ENCODE measurements at places on chromosomes 7 and 10. TPM values are rescaled to one million over a fixed set of nuclear protein-coding genes. Genes with fewer than 3 reads are reported as not detected.

GRCh38 chr7:15921576-15921975 lies 235.1 kb upstream of the MEOX2 start:
- H3K4me1 ChIP-seq = no peaks in the 10 kb centered on the region
- H3K27ac ChIP-seq = no peak overlapping the region
- H3K36me3 ChIP-seq = no peaks in the 10 kb centered on the region
- DNase-seq = no peak

GRCh38 chr10:69364232-69364940 lies 52.3 kb downstream of the TACR2 start:
- peaks cover 5% of the 10 kb centered on the region for H3K4me1 ChIP-seq
- DNase-seq = no peak
- no peaks in the 10 kb centered on the region for H3K27me3 ChIP-seq
- no peak overlapping the region for H3K4me3 ChIP-seq
- peaks cover 30% of the 10 kb centered on the region for H3K36me3 ChIP-seq

DNA sequence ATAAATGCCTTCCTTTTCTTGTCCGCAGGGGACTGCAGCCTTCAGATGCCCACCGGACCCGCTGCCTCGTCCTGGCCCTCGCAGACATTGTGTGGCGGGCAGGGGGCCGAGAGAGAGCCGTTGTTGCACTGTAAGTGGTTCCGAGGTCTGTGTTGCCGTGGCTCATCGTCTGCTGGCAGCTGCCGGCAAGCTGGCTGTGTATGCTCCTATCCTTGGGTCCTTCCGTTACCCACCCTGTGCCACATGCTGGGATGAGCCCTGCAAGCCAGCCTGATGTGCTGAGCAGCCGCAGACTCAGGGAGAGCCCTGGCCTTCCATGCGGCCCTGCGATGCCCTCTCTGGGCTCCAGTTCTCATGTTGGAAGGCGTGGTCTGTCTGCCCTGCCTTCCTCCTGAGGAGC lies 61.2 kb upstream of the AQP1 start:
- no peak for DNase-seq
- no peak overlapping the region for H3K27ac ChIP-seq
- 0 out of 2 replicates have a peak, but pooled peaks cover 3% of the 10 kb centered on the region for H3K27me3 ChIP-seq
- H3K36me3 ChIP-seq = no peaks in the 10 kb centered on the region
- no peaks in the 10 kb centered on the region for H3K4me1 ChIP-seq
- no peak overlapping the region for H3K4me3 ChIP-seq

DNA sequence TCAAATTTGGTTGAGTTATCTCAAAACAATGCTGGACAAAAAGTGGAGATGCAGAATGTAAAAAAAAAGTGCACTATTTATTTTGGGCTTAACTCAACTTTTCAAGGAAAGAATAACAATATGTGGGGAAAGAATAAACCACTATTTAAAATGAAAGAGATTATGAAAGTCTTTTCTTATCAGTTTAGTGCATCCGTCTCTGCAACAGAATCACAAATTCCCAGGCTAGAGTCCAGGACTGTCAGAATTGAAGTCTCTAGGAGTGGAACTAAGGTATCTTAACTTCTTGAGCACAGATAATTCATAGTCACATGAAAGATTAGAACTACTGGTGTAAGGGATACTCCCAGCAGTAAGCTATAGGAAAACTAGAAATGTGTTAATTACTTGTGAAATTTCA lies 1200.3 kb upstream of the LRRN3 start:
- DNase-seq = no peak
- no peaks in the 10 kb centered on the region for H3K36me3 ChIP-seq
- H3K27ac ChIP-seq = no peak overlapping the region
- H3K27me3 ChIP-seq = no peaks in the 10 kb centered on the region
- H3K4me3 ChIP-seq = no peak overlapping the region

GRCh38 chr7:94388540-94388939 lies 6.2 kb upstream of the COL1A2 start:
- no peak for DNase-seq
- H3K36me3 ChIP-seq = no peaks in the 10 kb centered on the region
- peaks cover 10% of the 10 kb centered on the region for H3K4me1 ChIP-seq
- no peaks in the 10 kb centered on the region for H3K27me3 ChIP-seq
- no peak overlapping the region for H3K27ac ChIP-seq

DNA sequence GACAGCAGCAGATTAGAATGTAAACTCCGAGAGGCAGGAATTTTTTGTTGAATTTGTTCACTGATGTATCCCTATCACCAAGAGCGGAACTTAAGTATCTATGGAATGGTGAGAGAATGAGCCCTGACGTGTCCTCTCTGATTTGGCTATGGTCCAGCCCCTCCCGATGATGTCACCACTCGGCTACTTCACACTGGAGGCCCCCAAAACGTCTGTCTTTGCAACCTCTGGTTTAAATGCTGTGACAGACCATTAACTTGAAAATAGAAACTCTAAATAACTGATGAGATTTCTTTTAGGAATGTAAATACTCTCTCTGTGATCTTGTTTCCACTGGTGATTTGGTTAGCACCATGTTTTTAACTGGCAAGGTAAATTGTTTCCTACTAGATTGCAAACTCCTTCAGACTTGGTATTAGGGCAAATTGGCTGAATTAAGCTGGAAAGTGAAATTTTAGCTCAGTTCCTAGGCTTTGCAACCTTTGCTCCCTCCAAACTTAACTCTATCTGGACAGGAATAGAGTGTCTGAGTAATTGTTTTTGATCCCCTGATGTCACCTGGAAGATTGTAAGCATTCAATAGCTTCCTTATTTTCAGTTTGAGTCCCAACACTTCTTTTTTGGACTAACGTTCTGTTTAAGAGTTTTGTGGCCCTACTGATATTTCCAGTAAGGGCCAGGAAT lies 19.1 kb downstream of the SLC16A12 start:
- H3K36me3 ChIP-seq = no peaks in the 10 kb centered on the region
- no peak overlapping the region for H3K27ac ChIP-seq
- no peaks in the 10 kb centered on the region for H3K27me3 ChIP-seq
- H3K4me3 ChIP-seq = no peak overlapping the region
- no peak for DNase-seq
- H3K4me1 ChIP-seq = no peaks in the 10 kb centered on the region

- H3K27me3 ChIP-seq = no peaks in the 10 kb centered on the region
- H3K4me3 ChIP-seq = no peak overlapping the region
- no peak overlapping the region for H3K27ac ChIP-seq
- H3K4me1 ChIP-seq = no peaks in the 10 kb centered on the region
- no peak for DNase-seq
These were observed 5.0 kb upstream of the CCM2 start for GRCh38 chr7:44994877-44995554.

DNA sequence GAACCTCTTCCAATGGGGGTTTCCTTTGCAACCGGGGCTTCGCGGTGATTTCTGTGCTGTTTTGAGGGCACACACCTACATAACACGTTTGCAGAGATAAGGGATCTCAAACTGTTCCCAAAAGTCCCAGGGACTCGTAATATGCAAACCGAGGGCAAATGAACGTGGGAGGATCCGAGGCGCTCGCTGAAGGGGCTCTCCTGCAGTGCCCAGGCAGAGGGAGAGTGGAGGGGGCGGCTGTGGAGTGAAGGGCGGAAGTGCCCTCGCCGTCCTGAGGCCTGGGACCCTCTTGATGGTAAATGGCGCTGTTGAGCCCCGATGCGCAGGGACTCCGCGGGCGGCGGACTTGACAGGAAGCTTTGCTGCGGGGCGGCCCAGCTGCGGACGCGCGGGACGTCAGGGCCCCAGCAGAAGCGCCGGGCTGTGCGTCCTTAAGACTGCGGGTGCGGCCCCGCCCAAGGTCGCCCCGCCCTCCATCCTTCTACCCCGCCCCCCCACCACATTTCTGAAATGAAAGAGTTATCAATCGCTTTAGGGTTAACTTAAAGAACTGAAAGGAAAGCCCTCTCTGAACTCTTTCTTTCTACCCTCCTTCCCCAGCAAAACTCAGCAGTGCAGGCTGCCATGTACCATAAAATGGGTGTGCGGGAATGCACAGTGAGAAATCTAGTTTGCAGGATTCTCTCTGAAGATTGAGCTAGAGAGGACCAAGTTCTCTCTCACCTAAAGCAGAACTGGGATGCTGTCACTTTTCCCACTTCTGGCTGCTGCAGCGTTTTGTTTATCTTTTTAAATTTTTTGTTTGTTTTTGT lies 151.8 kb upstream of the YAE1 start:
- no peaks in the 10 kb centered on the region for H3K27me3 ChIP-seq
- no peaks in the 10 kb centered on the region for H3K4me1 ChIP-seq
- H3K27ac ChIP-seq = no peak overlapping the region
- DNase-seq = peak; percentile 86
- H3K36me3 ChIP-seq = no peaks in the 10 kb centered on the region
- H3K4me3 ChIP-seq = peak overlapping the region; percentile 87

DNA sequence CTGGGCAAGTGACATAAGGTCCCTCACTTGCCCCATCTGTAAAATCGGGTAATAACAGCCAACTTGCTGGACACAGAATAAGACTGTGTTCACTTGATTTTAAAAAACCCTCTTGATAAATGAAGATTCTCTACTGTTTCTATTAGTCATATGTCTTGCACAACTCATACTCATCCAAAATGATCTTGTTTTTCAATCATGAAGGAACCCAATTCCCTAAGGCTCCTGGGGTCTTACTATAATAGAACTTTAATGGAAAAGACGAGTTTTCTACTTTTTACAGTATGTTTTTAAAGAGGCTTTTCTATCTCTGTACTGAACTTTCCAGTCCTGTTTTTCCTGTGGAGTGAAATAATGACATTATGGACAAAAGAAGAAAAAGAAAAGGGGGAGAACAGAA lies 103.8 kb downstream of the ARID5B start:
- no peak overlapping the region for H3K27ac ChIP-seq
- H3K36me3 ChIP-seq = no peaks in the 10 kb centered on the region
- no peak for DNase-seq
- no peaks in the 10 kb centered on the region for H3K27me3 ChIP-seq
- H3K4me1 ChIP-seq = no peaks in the 10 kb centered on the region

DNA sequence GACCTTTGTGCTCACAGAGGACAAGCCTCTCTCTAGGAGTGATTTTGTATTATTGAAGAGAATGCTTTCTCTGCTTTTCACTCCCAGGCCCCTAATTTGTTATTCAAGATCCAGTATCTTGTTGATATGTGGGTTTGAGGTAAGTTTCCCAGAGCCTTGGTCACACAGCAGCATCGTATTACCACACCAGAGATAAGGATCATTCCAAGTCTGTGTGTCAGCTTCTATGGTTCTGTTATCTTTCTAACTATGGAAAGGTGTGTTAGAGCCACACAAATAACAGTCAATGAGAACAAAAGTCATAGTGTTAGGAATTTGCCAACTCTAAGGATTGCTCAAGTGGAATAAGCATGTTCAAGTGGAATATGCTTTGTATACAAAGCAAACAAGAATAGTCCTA lies 1208.3 kb downstream of the GATA3 start:
- H3K27me3 ChIP-seq = no peaks in the 10 kb centered on the region
- no peak overlapping the region for H3K27ac ChIP-seq
- DNase-seq = no peak

DNA sequence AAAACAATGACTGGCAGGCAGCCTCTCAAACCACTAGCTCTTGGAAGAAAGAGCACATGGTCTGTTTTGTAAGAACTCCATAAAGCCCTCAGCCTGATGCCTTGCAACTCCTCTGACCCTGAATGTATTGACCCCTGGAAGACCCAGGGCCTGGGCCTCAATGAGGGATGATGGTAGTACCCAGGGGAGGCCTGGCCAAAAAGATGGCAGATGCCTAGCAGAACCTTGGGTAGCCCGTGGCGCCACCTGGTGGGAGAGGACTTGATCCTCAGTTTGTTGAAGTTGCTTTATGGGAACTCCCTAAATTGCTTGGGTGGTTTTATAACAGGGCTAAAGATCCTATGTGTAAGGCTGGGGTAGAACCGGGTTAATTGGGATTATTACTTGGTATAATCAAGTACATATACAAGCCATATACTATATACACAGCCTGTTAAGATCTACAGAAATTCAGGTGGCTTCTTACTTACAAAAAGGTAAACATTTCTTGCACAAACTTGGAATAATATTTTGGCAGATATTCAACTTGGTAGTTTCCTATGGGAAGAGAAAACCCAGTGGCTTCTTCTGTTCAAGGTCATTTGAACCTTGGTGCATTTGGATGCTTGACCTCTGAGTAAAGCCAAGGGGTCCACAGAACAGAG lies 95.8 kb upstream of the CACUL1 start:
- H3K27ac ChIP-seq = no peak overlapping the region
- H3K27me3 ChIP-seq = no peaks in the 10 kb centered on the region
- no peaks in the 10 kb centered on the region for H3K4me1 ChIP-seq
- no peaks in the 10 kb centered on the region for H3K36me3 ChIP-seq

DNA sequence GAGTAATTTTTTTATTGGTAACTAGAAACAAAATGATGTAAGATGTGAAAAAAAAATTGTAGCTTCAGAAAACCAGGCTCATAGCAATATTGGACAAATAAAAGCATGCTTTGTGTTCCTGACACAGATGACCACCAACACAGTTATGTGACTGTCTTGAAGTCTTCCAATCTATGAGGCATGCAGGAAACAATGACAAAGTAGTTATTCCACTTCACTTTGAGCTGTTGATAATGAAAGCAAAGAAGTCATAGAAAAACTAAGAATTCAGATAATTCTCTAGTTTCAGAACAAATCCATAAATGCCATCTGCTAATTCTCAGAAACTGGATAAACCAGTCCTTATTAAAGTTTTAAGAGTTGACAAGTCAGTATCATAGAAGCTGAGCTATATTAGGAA lies 378.4 kb upstream of the SEMA3D start:
- no peak overlapping the region for H3K27ac ChIP-seq
- H3K36me3 ChIP-seq = no peaks in the 10 kb centered on the region
- H3K4me1 ChIP-seq = no peaks in the 10 kb centered on the region

DNA sequence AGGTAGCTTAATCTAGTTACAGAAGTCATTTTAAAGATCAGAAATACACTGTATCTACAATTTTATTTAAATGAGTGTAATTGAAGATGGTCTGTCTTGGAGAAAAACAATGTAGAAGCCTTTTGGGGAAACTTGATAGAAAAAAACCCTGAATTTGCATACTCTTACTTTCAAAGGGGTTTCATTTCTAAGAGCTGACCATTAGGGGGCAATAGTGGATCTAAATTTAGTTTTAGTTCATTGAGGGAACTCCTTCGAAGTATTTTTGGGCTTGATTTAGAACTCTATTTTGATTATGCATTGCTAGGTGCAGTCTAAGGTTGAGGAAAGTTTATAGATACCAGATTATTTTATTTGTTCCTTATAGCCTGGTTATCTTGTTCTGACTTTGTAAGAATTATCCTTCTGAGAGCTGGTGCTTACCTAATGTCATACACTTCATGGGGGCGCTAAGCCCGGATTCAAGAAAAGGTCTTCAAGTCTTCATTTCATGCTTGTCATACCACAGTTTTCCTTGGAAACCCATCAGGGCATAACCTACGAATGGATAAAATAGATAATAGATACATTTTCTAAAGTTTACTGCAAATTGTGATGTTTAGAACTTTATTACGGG lies 69.1 kb upstream of the MXI1 start:
- no peaks in the 10 kb centered on the region for H3K27me3 ChIP-seq
- no peak overlapping the region for H3K4me3 ChIP-seq
- H3K36me3 ChIP-seq = peaks cover 6% of the 10 kb centered on the region
- DNase-seq = no peak
- no peak overlapping the region for H3K27ac ChIP-seq
- H3K4me1 ChIP-seq = no peaks in the 10 kb centered on the region

LMOD2 gene
- not detected for total RNA-seq

TCERG1L gene
- total RNA-seq = 3.3 TPM

MYO1G gene
- 0.55 TPM for total RNA-seq

Measured in H9 (cell line).